ENCODE measurements at places on chromosomes 12 and 14.

GRCh38 chr12:76383988-76384387 lies 35.8 kb upstream of the BBS10 start:
- DNase-seq = no peak

- DNase-seq = no peak
These were observed 208.1 kb downstream of the PHLDA1 start for GRCh38 chr12:75823475-75823874.

DNA sequence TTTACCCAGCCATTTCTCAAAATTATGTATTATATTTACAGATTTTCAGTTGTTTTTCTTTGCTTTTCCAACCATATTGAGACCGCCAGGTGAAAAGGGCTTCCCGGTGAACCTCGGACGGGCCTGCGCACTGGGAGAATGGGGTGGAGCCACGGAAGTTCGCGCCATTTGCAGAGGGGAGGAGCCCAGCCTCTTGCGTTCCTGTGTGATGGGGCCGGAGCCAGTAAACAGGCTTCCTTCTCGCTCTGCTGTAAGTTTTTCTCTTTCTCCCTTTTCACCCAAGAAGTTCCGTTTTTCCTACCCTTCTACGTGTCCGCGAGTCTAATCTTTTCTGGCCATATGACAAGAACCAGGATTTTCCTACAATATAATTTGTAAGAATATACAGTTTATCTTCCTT lies 1108.8 kb upstream of the SEL1L start:
- no peak for DNase-seq

DNA sequence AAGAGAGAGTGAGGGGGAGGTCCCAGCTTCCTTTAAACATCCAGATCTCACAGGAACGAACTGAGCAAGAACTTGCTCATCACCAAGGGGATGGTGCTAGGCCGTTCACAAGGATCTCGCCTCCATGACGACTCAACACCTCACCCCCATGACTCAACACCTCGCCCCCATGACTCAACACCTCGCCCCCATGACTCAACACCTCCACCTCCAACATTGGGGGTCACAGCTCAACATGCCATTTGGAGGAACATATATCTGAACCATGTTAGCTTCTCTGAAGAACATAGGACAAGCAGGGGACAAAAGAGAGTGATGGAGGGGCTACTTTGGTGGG lies 66.0 kb upstream of the LHX5 start:
- no peak for DNase-seq

DNA sequence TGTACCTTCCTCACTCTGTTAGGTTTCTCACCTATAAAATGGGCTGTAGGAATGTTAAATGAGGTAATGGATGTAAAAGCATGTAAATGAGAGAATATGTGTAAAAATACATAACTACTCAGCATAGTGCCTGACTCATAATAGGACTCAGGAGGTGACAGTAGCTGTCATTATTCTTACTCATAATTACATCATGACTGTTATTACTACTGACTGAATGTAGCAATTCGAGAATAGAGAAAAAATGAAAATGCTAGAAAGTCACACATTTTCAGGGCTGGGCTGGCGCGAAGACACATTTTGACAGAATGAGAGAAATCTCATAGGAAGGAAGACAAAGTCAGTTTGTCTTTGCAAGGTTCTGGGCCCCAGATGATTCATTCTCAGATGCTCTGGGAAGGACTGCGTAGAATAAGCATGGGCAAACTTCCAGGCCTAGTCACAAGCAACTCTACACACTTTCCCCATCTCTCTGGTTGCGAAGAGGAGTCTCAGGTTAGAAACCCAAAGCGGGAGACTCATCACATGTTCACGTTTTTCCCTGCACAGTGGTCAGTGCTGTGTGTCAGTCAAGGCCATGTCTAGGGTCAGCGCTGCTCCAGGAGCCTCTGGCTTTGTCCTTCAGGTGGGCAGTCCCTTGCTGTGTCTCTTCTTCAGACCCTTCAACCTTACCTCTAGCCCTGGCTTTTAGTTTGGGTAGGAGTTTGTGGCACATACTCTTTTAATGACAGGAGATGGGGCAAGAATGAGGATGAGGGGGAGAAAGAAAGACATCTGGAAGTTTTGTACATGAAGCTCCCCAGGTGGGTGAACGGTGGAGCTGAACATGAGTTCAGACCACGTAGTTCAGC lies 8.4 kb downstream of the GPRC5A start:
- no peak for DNase-seq

- DNase-seq = no peak
These were observed 251.5 kb downstream of the DPY19L2 start for GRCh38 chr12:63416788-63417187.

Data from T-helper 1 cell (primary cell).